ENCODE measurements at places on chromosomes 1 and 21. TPM values are rescaled to one million over a fixed set of nuclear protein-coding genes. Genes with fewer than 3 reads are reported as not detected.

ORC1 gene
- total RNA-seq: 51.8 TPM

TCHHL1 gene
- total RNA-seq: not detected

GRCh38 chr1:192485692-192486436 is 89.7 kb upstream of the RGS1 start:
- H3K36me3 ChIP-seq: no peaks in the 10 kb centered on the region
- no peak overlapping the region for H3K4me3 ChIP-seq
- DNase-seq: no peak
- no peaks in the 10 kb centered on the region for H3K27me3 ChIP-seq
- no peak overlapping the region for H3K27ac ChIP-seq

- peaks cover 46% of the 10 kb centered on the region for H3K4me1 ChIP-seq
- H3K27ac ChIP-seq: no peak within 1 kb of the TSS
- no peaks in the 10 kb centered on the region for H3K36me3 ChIP-seq
These were observed at the start of gene COL16A1 for GRCh38 chr1:31703431-31704270. Gene COL16A1 (minus strand): TSS chr1:31704017. CDS start chr1:31702193, 1,824 bp downstream.
